Spinal cord (tissue), 10 donors: ENCODE measurements at places on chromosomes 5 and 9. TPM values are rescaled to one million over a fixed set of nuclear protein-coding genes. Genes with fewer than 3 reads are reported as not detected.

CDX1 gene
- total RNA-seq, result not detected

SURF6 gene
- total RNA-seq, result 19.9 TPM

SLC6A18 gene
- not detected for total RNA-seq

CDHR2 gene
- total RNA-seq, result 0.55 TPM

UBE2B gene
- total RNA-seq, result 20.8 TPM

DNA sequence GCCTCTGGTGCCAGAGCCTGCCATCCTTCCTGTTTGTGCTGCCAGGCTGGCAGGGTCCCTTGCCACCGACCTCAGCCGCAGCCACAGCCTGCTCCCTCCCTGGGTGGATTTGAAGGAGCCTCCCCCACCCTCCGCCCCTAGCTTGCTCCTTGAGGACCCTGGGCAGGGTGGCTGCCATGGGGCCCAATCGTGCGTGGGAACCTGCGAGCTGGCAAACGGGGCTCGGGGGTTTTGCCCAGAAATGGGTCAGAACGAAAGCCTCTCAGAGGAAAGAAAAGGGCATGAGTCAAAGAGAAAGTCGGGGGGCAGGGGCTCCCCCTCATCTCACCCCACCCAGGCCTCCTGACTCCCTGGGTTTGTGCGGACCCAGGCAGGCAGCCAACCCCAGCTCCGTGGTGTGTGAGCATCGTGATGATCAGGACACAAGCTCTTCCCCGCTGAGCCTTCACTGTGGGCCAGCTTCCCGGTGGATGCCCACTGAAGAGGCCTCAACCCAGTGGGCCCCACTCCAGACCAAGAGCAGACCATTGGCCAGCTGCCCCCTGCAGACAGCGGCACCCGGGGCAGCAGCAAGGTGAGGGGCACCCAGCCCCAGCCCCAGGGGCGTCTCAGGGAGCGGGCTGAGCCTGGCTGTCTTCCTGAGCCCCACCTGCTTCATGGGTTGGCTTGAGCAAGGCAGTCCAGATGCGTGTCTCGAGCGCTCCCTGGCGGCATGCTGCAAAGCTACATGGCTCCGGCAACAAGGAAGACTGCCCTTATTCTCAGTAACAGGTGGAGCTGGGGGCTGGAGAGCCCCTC, 3.0 kb upstream of the FUT7 start:
- H3K27me3 ChIP-seq, result no peaks in the 10 kb centered on the region
- H3K36me3 ChIP-seq, result peaks cover 42% of the 10 kb centered on the region
- no peak for DNase-seq
- peaks cover 17% of the 10 kb centered on the region for H3K4me1 ChIP-seq
- no peak overlapping the region for H3K27ac ChIP-seq
- no peak overlapping the region for H3K4me3 ChIP-seq

GRCh38 chr5:148849461-148849860, 23.1 kb downstream of the ADRB2 start:
- no peaks in the 10 kb centered on the region for H3K36me3 ChIP-seq
- no peak overlapping the region for H3K4me3 ChIP-seq
- DNase-seq, result no peak
- H3K4me1 ChIP-seq, result no peaks in the 10 kb centered on the region

- no peak overlapping the region for H3K27ac ChIP-seq
- no peaks in the 10 kb centered on the region for H3K4me1 ChIP-seq
- no peak for DNase-seq
- H3K36me3 ChIP-seq, result no peaks in the 10 kb centered on the region
These were observed 64.0 kb downstream of the RETREG1 start for GRCh38 chr5:16552666-16553343.

DNA sequence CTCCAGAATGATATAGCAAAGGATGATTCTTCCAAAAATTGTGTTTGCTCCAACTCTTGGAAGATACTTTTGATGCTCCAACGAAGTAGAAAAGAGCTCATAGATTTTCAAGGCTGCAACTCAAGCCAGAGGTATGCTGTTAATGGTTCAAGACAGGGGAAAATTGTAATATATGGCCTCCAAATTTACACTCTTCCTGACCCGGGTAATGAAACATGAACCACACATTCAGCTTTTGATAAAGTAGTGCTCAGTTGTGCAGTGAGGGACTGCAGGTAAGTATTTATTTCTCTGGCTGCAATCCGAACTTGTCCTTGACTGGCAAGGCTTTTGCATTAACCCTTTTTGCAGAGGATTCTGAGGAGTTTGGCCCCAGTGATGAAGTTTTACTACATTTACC, 446.4 kb downstream of the RASEF start:
- H3K27ac ChIP-seq, result no peak overlapping the region
- H3K36me3 ChIP-seq, result no peaks in the 10 kb centered on the region
- H3K4me1 ChIP-seq, result no peaks in the 10 kb centered on the region

- H3K27me3 ChIP-seq, result no peaks in the 10 kb centered on the region
- DNase-seq, result no peak
- no peaks in the 10 kb centered on the region for H3K4me1 ChIP-seq
These were observed 136.0 kb downstream of the CAMK4 start for GRCh38 chr5:111360173-111360572.

GRCh38 chr5:176938472-176938871, 39.3 kb upstream of the HK3 start:
- no peaks in the 10 kb centered on the region for H3K27me3 ChIP-seq
- H3K4me1 ChIP-seq, result no peaks in the 10 kb centered on the region
- no peak for DNase-seq
- H3K27ac ChIP-seq, result no peak overlapping the region

- peaks cover 16% of the 10 kb centered on the region for H3K4me1 ChIP-seq
- DNase-seq, result no peak
- H3K27me3 ChIP-seq, result peaks cover 4% of the 10 kb centered on the region
- H3K27ac ChIP-seq, result no peak overlapping the region
- no peak overlapping the region for H3K4me3 ChIP-seq
These were observed 55.8 kb downstream of the ASS1 start for GRCh38 chr9:130500340-130501180.

DNA sequence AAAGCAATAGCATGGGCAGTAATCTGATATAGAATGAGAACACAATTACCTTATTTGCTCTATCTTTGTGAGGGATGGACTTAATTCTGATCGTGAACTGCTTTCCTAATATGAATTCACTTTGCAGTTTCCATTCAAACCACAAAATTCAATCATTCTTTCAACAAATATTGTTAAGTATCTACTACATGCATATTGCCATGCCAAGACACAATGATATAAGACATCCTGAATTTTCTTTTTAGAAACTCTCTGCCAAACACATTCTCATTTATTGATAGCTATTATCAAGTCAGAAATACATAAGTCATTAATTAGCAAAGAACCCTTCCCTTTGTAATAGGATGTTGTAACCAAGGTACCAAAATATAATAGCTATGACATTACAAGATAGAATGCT, 121.6 kb upstream of the TARS1 start:
- H3K36me3 ChIP-seq, result no peaks in the 10 kb centered on the region
- no peak for DNase-seq
- H3K27me3 ChIP-seq, result no peaks in the 10 kb centered on the region
- H3K4me1 ChIP-seq, result no peaks in the 10 kb centered on the region
- H3K27ac ChIP-seq, result no peak overlapping the region

DNA sequence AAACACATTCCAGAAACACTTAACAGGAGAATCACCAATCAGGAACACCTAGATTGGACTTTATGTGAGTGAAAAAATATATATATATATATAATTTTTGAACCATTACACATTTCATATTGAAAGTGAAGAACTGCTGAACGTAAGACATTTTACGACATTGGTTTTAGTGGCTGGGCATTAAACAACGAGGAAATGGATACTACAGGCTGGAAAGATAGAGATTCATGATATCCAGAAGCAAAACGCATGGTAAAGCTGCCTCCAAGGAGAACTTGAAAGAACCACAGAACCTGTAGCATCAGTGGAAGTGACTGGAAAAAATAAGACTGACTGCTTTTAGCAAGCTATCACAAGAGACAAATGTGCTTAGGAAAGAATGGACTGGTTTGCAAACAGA, 13.2 kb upstream of the NDUFS4 start:
- no peaks in the 10 kb centered on the region for H3K36me3 ChIP-seq
- H3K4me3 ChIP-seq, result no peak overlapping the region
- no peaks in the 10 kb centered on the region for H3K27me3 ChIP-seq
- no peak for DNase-seq
- no peaks in the 10 kb centered on the region for H3K4me1 ChIP-seq
- H3K27ac ChIP-seq, result no peak overlapping the region
